ENCODE measurements at places on chromosomes 7 and 10. TPM values are rescaled to one million over a fixed set of nuclear protein-coding genes. Genes with fewer than 3 reads are reported as not detected.

- no peak for DNase-seq
- H3K36me3 ChIP-seq: peaks cover 11% of the 10 kb centered on the region
- peak overlapping the region; percentile 99 for H3K27ac ChIP-seq
- H3K27me3 ChIP-seq: no peaks in the 10 kb centered on the region
- H3K4me3 ChIP-seq: peak overlapping the region; percentile 91
Observed at GRCh38 chr7:44849259-44849884, 1.5 kb upstream of the H2AZ2 start.

DNA sequence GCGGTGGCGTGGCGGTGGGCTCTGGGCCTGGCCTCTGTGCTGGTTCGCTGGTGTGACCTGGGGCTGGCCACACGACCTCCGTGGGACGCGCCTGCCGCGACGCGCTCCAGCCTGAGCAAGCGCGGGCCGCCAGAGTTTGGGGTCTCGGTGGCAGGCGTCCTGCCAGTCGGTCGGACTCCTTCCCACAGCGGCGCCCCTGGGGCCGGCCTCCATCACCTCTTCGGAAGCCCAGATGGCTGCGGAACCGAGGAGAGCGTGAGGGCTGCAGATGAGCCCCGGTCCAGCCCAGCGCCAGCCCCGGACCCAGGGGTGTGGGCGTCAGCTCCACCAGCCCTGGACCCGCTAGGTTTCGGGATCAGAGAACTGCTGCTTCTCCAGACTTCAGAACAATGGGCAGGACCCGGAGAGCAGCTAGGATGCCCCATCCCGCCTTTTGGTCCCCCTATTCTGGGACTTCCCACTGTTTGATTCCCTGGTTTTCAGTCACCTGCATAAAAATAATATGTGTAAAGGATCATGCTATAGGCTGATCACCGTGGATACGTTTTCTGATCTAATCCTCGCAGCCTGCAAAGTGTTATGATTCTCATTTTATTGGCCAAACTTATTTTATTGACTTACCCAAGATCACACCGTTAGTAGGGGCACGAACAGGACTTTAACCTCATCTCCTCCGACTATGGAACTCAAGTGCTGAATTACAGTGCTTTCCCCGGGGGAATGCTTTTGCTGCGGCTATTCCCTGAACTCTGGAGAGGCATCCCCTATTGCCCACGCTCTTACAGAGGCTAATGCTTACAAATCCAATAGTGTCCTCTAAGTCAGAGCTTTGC, 2.8 kb downstream of the CYP26C1 start:
- no peak for DNase-seq
- H3K4me1 ChIP-seq: peaks cover 21% of the 10 kb centered on the region
- H3K4me3 ChIP-seq: peak overlapping the region; percentile 4
- peak overlapping the region; percentile 31 for H3K27ac ChIP-seq
- peaks cover 5% of the 10 kb centered on the region for H3K36me3 ChIP-seq
- H3K27me3 ChIP-seq: peaks cover 62% of the 10 kb centered on the region

PKD1L1 gene
- total RNA-seq: 0.08 TPM

CYP3A7 gene
- not detected for total RNA-seq

GRCh38 chr10:108957681-108958080, 965.6 kb downstream of the XPNPEP1 start:
- H3K27me3 ChIP-seq: no peaks in the 10 kb centered on the region
- DNase-seq: no peak
- H3K4me3 ChIP-seq: no peak overlapping the region
- H3K36me3 ChIP-seq: no peaks in the 10 kb centered on the region
- no peaks in the 10 kb centered on the region for H3K4me1 ChIP-seq
- no peak overlapping the region for H3K27ac ChIP-seq

GRCh38 chr7:151038951-151039849, 9.1 kb upstream of the ASIC3 start:
- peaks cover 2% of the 10 kb centered on the region for H3K36me3 ChIP-seq
- DNase-seq: peak; percentile 18
- peaks cover 13% of the 10 kb centered on the region for H3K4me1 ChIP-seq
- peak overlapping the region; percentile 69 for H3K27ac ChIP-seq

ERV3-1 gene
- total RNA-seq: 11.9 TPM

DNA sequence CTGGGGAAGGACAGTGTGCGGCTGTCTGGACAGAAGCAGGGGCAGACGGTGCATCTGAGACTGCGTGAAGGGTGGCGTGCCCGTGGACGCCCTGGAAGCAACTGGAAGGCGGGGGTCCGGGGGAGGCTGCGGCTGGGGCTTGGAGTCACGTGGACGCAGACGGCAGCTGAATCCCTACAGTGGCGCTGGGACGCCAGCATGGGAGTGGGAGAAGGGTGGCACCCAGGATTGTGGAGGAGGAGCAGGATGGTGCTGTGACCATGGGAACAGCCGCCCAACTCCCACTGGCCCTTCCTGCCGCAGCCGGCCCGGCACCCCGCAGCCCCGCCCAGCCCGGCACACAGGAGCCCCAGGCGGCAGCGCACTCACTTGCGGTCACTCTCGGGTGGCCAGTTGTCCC, 9.7 kb downstream of the INTS1 start:
- no peaks in the 10 kb centered on the region for H3K4me1 ChIP-seq
- H3K27ac ChIP-seq: no peak overlapping the region
- no peak overlapping the region for H3K4me3 ChIP-seq
